ENCODE measurements at places on chromosomes 2 and 18.

- no peak for DNase-seq
These were observed 34.8 kb downstream of the GPATCH11 start for GRCh38 chr2:37119157-37119556.

DNA sequence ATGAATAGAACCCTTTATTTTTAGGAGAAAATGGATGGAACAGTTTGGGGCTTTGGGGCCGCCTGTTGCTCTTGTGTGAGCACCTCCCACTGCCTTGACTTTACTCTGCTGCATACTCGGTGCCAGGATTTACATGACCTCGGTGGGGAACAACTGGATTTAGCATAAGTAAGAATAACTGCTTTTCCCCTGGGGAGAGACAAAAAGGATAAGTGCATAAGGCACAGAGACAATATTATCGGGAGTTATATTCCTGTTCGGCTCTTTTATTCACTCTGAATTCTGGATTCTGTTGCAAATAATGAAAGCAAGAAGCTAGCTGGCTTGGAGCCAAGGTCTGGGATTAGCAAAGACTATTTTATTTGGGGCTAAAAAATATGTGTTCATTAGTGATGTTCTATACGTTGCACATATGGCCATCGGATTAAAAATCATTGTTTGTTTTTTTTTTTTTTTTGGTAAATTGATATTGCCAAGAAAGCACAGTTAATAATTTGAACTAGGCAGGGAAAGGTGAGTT is 69.8 kb downstream of the CYBRD1 start:
- DNase-seq = peak; percentile 55

DNA sequence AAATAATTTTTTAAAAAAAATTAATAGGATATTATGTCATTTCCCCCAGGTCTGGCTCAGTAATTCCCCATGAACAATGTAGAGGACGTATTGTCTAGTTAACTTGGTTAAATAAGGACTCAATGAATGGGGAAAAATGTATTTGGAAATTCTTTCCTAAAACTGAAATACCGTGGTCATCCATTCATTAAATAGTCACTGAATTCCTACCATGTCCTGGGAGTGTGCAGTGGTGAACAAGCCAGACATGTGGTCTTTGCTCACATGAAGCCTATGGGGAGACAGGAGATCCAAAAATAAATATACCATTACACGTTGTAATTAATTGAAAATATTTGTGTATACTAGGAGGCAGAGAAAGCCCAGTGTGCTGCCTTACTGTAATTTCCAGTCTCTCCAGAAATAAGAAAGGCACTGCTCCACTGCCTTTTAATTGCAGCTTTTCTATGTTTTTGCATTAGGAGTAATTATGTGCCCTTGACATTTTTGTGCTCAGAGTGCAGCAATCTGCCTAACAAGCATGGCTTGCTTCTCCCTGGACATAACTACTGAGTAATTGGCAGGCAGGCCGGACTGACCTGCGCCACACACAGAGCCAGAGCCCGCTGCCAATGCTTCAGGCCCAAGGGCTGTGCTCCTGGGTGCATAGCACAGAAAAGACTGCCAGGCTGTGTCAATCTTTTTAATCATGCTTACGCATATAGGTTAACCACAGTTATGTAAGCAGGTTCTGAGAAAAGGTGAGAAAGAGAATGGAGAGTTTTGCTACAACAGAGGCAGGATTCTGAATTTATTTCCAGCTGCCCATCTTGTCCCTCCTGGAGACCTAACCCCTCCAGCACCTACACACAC is 22.2 kb upstream of the TTC39C start:
- no peak for DNase-seq

DNA sequence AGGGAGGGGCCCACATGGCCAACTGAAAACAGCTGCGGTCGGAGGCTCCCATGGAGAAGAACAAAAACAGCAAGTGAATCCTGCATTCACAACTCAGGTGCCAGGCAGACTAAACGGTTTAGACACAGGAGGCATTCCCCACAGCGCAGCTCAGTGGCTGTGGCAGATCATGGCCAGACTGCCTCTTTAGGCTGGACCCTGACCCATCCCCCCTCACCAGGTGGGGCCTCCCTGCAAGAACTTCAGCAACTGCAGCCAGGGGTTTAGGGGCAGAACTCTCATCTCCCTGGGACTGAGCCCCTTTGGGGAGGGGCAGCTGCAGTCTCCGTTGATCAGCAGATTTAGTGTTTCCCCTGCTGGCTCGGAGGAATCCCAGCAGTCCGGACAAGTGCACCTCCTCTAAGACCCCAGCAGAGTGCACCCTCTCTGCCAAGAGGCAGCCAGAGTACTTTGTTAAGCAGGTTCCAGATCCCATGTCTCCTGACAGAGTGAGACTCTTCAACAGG is 346.7 kb downstream of the SS18 start:
- no peak for DNase-seq

- no peak for DNase-seq
These were observed 17.5 kb downstream of the MAP4K3 start for GRCh38 chr2:39419282-39420223.

- DNase-seq = peak; percentile 96
These were observed 35.5 kb upstream of the HAAO start for GRCh38 chr2:42827647-42828486.

GRCh38 chr2:117774716-117775115 is 39.8 kb upstream of the DDX18 start:
- no peak for DNase-seq

DNA sequence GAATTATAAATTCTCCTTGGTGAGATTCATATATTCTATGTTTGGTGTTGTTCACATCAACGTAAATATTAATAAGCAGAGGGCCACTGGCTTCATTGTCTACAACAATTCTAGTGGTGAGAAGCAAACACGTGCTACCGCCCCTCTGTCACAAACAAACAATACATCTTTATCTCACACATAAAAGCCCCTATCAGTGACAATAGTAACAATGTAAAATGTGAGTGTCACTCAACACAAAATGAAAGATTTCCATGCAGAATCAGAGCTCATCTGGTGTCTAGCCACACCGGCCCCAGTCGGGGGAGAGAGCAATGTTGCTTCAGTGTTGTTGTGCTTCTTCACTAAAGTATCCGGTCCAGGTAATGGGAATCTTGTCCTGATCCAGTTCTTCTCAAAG is 932.6 kb downstream of the SOCS6 start:
- no peak for DNase-seq

Measured in esophagus muscularis mucosa (tissue), 4 donors.